ENCODE measurements at places on chromosomes 1 and 21. TPM values are rescaled to one million over a fixed set of nuclear protein-coding genes. Genes with fewer than 3 reads are reported as not detected.

Gene KCNA3
- total RNA-seq: 0.34 TPM

Gene C1orf87
- total RNA-seq: not detected

Gene FCRL6
- total RNA-seq: not detected

Gene KRTAP7-1
- total RNA-seq: not detected

DNA sequence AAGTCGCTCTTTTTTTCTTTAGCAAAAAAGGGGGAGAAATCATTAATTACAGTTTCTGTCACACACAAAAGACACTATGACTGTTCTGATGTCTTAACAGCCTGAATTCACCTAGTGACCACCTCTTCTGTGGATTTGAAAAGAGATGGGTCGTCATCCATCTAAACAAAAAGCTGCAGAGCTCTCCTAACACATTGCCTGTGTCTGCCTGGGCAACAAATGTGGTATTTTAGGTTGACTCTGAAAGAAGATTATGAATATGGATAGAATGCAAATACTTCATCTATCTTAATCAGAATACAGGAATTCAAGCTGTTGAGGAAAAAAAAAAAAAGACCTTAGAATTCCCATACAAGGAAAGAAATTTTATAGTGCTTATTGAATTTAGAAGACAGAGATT lies 304.4 kb upstream of the ADGRL2 start:
- H3K27me3 ChIP-seq: peaks cover 3% of the 10 kb centered on the region
- no peak for DNase-seq
- no peaks in the 10 kb centered on the region for H3K36me3 ChIP-seq
- no peak overlapping the region for H3K4me3 ChIP-seq

DNA sequence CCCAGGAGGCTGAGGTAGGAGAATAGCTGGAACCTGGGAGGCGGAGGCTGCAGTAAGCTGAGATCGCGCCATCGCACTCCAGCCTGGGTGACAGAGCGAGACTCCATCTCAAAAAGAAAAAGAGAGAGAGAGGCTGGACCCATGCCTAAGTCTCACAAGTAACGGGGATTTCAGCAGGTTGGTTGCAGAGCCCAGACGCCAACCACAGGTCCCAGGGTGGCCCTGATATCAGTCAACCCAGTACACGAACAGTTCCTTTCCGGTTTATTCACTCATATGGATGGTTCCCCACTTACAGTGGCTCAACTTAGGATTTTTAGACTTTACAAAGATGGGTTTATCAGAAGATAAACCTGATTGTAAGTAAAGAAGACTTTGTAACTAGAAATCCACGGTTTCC lies 40.9 kb downstream of the CLSTN1 start:
- no peaks in the 10 kb centered on the region for H3K27me3 ChIP-seq
- no peak for DNase-seq
- no peaks in the 10 kb centered on the region for H3K4me1 ChIP-seq

- no peak for DNase-seq
- H3K4me1 ChIP-seq: no peaks in the 10 kb centered on the region
- H3K27me3 ChIP-seq: no peaks in the 10 kb centered on the region
- no peak overlapping the region for H3K27ac ChIP-seq
Observed at GRCh38 chr21:37525810-37526209, 159.2 kb downstream of the DYRK1A start.
